HFFc6 (cell line): ENCODE measurements at places on chromosomes 16 and 17.

GRCh38 chr17:55301521-55302406, 37.0 kb downstream of the HLF start:
- no peak for DNase-seq

GRCh38 chr16:24346734-24347133, 90.6 kb downstream of the CACNG3 start:
- no peak for DNase-seq

GRCh38 chr16:49693445-49693844, 162.5 kb downstream of the ZNF423 start:
- DNase-seq: no peak

DNA sequence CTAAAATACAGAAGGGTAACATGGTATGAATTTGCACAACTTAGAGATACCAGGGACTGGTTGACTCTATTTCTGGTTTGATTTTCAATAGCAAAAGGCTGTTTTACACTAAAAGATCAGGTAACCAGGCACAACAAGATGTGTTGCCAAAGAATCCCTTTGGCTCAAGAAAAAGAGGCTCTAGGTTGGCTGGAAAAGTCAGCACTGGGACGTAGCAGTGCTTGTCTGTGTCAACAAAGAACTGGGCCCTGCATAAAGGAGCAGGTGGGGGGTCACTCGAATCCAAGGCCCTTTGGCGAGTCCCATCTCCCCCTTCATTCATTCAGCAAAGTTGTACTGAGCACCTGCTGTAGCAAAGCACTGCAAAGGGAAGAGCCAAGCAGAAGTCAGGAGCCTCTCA, 18.4 kb downstream of the SDR42E1 start:
- no peak for DNase-seq

- no peak for DNase-seq
These were observed 204.1 kb upstream of the NOG start for GRCh38 chr17:56389356-56389755.

DNA sequence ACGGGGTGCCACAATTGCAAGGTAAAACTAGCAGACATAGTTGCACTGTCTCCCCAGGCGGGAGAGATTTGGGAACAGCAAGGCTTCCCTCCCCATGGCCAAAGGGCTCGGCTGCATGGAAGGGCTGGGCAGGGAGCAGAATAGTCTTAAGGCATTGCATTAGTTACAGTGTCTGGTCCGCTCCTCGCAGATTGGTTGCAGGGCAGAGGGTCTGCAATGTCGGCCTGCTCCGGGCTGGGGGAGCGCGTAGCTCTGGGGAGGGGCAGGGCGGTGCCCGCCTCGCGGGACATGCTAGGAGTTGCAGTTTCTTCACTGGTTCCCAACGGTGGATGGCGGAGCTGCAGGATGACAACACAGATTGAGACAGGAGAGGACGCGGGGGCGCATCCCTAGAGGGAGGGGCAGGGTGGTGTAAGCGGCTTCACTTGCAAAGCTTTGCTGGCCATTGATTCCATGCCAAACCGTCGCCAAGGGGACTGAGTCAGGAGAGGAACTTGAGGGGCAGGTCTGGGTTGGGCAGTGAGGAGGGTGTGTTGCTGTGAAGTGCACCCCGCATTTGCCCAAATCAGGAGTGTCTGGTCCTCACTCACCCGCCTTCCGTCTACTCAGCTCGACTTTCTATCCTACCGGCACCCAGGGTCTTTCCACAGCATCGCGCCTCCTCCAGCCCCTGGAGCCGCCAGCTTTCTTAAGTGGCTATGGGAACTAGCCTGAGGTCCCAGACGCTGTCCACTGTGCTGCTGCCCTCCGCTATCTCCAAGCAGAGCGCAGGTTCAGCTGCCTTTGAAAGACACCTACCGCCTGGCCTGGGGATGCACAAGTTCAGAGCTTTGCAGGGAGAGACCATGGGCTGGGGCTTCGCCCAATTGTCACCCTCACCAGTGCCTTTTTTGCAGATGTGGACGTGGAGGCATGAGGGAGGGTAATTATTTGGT, 1748.9 kb downstream of the TP53TG3F start:
- no peak for DNase-seq

- DNase-seq: no peak
These were observed 22.7 kb upstream of the CYTH1 start for GRCh38 chr17:78804777-78805176.

DNA sequence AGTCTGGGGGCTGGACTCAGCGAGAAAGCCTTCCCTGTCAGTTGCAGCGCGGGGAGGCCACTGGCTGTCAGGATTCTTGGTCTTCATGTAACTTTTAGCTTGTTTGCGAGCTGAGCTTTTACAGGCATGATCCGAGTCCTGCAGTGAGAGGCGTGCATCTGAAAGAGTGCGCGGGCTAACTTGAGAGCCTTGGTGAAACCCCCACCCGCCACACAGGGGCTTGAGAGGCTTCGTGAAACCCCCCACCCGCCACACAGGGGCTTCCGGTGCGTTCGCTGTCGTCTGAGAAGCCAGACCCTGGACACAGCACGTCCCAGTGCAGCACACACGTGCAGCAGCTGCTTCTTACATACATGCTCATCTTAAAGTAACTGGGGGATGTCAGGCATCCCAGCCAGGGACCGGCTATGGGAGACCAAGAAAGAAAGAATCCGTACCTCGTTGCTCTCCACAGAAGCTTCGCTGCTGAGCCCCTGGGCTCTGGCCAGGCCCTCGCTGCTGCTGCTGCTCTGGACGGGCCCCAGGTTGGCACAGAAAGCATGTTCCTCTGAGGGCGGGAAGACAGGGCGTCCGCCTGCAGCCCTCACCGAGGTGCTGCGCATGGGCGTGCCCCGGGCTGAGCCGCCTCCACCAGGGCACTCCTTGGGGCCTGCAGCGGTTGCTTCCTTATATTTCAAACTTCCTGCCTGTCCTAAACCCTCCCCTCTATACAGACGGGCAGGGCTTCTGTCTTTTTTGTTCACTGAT, 7.8 kb downstream of the NUDT16L1 start:
- no peak for DNase-seq

- DNase-seq: no peak
These were observed 93.0 kb downstream of the CYTH1 start for GRCh38 chr17:78689029-78689428.

DNA sequence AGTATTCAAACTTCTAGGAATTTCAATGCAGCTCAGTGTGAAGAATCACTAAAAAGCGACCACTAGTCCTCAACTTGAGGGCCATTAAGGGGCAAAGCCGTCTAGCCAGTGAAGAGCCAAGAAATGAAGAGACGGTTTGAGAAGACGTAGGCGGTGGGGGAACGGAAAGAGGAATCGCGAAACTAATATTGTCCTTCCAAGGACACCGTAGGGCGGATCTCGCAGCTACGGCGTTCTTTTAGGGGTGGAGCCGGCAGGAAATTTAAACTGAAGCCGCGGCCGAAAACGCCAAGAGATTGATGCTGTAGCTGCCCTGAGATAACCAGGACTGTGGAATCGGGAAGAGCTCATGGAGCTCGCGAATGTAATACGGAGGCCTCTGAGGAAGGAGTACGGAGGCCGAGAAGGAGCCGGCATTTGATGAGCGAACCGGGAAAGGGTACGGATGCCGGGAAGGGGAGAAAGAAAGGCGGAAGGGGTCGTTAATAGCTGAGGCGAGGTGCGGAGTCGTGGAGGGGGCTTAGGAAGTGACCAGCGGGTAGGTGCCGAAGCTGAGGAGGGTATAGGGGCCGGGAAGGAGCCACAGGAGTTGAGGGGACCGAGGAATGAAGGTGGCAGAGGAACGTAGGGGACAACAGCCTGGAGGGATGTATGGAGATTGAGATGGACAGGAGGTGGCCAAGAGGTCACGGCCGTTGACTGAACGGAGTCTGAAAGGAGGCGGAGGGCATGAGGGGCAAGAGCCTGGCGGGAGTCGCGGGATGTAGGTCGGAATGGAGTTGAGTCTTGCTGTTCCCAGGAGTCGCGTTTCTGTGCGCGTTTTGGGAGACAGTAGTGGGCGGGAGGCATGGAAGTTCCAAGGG, at the start of gene DBF4B:
TSS of gene DBF4B (plus strand) at position 265 of the 863 bp plus-strand sequence. CDS start at position 421, 156 bp downstream.
- DNase-seq: peak; percentile 90

GRCh38 chr17:55318081-55318480, 53.3 kb downstream of the HLF start:
- DNase-seq: no peak

GRCh38 chr17:81927152-81927652, 333 bp downstream of the MAFG start:
- DNase-seq: no peak

DNA sequence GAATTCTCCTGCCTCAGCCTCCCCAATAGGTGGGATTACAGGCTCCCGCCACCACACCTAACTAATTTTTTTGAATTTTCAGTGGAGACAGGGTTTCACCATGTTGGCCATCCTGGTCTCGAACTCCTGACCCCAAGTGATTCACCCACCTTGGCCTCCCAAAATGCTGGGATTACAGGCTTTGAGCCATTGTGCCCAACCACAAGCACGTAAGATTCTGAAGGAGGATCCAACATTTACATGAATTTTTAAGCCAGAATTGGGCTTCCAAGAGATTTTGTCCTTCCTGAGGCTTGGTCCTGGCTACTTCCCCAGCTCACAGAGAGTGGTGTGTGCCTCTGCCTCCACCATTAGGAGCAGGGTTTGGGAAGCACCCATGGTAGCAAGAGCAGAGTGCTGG, 11.1 kb downstream of the G6PC3 start:
- no peak for DNase-seq

- DNase-seq: no peak
These were observed 906 bp upstream of the FOXL1 start for GRCh38 chr16:86577314-86577971.

GRCh38 chr17:13671341-13671740, 69.6 kb upstream of the HS3ST3A1 start:
- DNase-seq: no peak

DNA sequence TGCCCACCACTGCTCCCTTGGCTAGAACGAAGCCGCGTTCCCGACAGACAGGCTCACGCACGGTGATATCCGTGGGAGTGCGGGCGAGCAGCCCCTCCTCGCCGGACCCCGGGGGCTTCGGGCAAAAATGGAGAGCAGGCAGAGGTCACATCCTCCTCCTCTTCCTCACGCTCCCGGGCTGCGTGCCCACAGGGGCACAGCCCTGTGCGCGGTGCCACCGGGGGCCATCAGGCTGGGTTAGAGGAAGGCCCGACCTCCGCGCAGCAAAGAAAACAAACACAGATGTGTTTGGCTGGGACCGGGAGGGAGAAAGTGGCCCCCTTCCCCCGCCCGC, 519 bp upstream of the NTN1 start:
- DNase-seq: no peak

- no peak for DNase-seq
These were observed 96.9 kb upstream of the ZNF750 start for GRCh38 chr17:82936768-82937171.

- DNase-seq: no peak
These were observed at the start of gene MYH11 for GRCh38 chr16:15856901-15857698. Gene MYH11, minus strand, starts transcription at chr16:15857028. Its CDS starts 18,776 bp downstream, at chr16:15838252.

DNA sequence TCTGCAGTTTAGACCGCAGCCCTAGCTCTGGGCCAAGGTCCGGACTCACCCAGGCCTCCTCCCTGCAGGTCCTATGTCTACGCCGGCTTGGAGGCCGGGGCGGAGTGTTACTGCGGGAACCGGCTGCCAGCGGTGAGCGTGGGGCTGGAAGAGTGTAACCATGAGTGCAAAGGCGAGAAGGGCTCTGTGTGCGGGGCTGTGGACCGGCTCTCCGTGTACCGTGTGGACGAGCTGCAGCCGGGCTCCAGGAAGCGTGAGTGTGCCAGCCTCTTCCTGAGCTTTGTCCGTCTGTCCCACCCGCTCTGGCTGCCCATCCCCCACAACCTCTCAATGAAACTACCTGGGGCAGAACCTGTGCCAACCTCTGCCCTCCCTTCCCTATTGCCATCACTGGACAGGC, 20.1 kb downstream of the WSCD1 start:
- DNase-seq: no peak

GRCh38 chr17:45930420-45930951, 36.1 kb downstream of the MAPT start:
- DNase-seq: no peak

- DNase-seq: no peak
These were observed 55.6 kb downstream of the USP43 start for GRCh38 chr17:9700754-9701476.

- no peak for DNase-seq
These were observed 40.5 kb upstream of the KCNJ2 start for GRCh38 chr17:70128727-70129238.

DNA sequence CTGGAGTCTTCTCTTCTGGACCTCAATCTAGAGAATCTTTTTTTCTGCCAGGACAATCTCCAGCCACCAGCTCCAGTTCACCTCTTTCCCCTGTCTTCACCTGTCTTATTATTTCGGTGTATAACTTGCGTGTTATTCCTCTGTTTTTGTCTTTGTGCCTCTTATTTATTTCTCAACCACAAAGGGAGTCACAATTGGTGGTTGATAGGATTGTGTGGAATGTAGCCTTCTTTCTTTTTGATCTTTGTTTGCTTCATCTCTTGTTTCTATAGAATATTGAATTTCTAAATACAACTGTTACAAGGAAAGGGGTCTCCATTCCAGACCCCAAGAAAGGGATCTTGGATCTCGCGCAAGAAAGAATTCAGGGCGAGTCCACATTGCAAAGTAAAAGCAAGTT, 35.9 kb upstream of the HAS3 start:
- DNase-seq: no peak

GRCh38 chr16:49026566-49027181, 255.0 kb downstream of the CBLN1 start:
- no peak for DNase-seq

- no peak for DNase-seq
These were observed 59.3 kb downstream of the USP10 start for GRCh38 chr16:84759061-84759460.

DNA sequence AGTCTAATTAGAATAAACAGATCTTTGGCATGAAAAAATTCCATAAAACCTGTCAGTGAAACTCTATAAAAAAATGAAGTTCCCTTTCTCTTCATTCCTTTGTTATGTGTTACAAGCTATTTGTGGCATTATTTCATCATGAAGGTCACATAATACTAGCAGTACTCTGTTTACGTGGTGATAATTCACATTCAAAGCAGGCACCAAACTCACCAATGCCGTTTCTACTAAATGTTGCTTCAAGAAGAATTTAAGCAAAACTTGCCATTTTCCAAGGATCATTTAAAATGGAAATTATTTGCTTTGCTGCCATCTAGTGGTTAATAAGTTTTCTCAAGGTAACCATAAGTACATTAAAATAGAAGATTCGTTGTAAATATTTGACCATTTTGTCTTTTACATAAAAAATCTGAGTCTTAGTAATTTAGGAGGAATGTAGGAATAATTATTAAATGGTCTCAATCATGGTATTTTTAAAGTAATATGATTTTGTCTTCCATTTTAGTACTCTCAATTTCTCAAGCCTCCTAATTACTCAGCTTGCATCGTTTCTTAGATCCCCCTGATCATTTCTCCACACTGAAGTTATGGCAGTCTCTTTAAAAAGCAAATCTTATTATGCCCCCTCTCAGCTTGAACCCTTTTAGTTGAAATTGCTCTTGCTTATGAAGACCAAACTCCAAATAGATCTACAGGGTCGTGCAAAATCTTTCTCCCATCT, 80.8 kb downstream of the OMG start:
- DNase-seq: peak; percentile 94

- no peak for DNase-seq
These were observed 87.3 kb downstream of the RPA1 start for GRCh38 chr17:1916963-1917715.

DNA sequence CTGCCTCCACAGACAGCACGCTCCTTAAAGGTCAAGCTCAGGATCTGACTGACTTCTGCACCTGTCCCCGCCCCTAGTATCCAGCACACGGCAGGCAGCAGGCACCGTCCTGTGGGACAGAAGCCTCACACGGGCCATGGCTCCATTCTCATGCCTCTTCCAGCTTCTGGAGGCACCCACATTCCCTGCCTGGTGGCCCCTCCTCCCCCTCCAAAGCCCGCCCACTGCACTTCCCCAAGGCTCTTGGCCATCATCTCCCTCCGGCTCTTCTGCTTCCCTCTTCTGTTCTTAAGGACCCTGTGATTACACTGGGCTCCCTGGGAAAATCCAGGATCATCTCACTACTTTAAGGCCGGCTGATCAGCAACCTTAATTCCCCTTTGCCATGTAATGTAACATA, 3.5 kb downstream of the CANT1 start:
- DNase-seq: no peak
